Stimulated activated CD8-positive, alpha-beta memory T cell treated with anti-CD3 and anti-CD28 coated beads, Interleukin-2, amount 100 ng/mL, for 48 hours (primary cell): ENCODE measurements at places on chromosomes 6 and 20.

- DNase-seq = no peak
Measured at GRCh38 chr6:157613011-157613522, 210.0 kb upstream of the SNX9 start.

- DNase-seq = peak; percentile 65
Measured at GRCh38 chr6:90110971-90111370, 185.7 kb downstream of the BACH2 start.

GRCh38 chr6:313917-314316 lies 21.6 kb downstream of the DUSP22 start:
- no peak for DNase-seq

- no peak for DNase-seq
Measured at GRCh38 chr20:2865630-2866029, 7.7 kb upstream of the PTPRA start.

DNA sequence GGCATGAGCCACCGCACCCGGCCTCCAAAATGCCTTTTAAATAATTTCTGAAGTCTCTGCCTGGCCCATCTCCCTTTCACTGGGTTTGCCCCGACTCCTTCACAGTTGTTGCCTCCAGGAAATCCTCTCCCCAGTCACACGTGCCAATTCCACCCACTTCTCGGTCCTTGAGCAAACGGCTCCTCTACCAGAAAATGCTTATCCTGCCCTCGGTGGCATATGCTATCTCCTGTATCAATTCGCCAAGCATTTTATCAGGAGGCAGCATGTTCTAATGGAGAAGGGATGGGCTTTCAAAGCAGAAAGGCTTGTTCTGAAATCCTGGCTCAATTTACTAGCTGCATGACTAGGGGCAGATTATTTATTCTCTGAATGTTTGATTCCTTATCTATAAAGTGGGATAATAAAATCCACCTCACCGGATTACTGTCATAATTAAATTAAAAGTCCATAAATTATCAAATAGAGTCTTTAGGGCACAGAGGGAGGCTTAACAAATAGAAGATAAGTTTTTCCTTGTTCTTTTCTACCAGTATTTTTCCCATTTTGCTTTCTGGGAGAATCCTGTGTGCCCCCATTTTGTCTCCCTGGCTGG lies 66.3 kb downstream of the PPP1R3G start:
- DNase-seq = no peak

- DNase-seq = no peak
Measured at GRCh38 chr6:17884498-17885478, 102.6 kb downstream of the KIF13A start.

DNA sequence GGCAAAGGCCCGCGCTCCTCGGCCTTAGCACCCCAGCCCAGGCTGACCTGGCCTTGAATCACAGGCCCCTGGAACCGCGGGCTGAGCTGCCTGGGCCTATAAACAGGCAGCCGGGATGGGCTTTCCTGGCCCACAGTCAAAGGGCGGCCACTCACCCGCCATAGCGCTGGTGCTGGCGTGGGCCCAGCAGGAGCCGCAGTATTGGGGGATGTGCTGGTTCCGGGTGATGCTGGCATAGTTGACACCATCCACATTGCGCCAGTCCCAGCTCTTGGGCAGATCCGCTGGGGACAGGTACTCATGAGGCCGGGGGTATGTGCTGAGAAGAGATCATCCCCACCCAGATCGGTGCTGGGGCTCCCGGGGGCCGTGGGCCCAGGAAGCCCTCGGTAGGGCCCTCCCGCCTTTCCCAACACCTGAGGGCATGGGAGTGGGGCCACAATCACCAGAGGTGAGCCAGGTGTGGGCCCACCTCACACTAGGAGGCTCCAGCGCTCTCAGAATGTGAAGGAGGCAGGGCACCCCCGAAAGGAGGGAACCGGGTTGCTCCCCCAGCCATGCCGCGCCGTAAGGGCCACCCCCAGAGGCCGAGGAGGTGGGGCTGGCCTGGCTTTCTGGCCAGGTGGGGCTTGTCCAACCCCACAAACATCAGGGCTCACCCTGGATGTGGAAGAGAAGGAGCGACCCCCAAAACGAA lies 739 bp downstream of the CTSZ start:
- no peak for DNase-seq

- no peak for DNase-seq
Measured at GRCh38 chr6:79070206-79070825, 7.7 kb downstream of the PHIP start.

DNA sequence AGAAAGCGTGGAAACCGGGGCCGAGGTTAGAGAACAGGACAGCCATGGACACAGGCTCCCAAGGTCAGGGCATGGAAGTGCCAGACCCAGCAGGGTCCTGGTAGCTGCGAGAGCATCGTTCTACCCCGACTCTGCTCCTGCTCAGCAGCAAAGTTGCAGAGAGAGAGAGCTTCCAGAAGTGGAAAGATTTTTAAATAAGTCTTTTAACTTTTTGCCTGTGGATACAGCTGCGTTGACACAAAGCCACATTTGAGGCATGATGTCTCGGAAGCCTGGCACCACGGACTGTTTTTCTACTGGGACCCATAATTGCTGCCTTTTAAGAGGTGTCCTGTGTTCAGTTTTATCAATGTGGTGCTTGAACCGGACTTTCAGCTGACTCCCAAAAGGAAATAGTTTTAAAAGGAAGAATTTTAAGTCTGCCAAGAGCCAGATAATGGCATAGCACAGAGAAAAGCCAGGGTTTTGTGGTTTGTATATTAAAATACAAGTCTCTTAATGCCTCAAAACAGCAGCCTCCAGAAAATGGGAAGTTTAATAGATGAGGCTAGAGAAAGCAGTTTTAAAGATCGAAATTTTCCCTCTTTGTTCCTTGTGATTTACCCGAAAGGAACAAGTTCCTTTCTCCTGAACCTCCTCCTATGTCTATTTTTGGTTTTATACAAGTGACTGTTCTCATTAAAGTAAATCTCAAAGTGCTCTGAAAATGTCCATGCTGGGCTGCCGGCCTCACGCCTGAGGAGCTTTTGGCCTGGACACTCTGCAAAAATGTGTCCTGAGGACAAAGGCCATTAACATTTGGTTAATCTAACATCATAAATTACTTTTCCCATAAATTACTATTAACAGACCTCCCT lies 91.5 kb downstream of the RIN2 start:
- DNase-seq = no peak

DNA sequence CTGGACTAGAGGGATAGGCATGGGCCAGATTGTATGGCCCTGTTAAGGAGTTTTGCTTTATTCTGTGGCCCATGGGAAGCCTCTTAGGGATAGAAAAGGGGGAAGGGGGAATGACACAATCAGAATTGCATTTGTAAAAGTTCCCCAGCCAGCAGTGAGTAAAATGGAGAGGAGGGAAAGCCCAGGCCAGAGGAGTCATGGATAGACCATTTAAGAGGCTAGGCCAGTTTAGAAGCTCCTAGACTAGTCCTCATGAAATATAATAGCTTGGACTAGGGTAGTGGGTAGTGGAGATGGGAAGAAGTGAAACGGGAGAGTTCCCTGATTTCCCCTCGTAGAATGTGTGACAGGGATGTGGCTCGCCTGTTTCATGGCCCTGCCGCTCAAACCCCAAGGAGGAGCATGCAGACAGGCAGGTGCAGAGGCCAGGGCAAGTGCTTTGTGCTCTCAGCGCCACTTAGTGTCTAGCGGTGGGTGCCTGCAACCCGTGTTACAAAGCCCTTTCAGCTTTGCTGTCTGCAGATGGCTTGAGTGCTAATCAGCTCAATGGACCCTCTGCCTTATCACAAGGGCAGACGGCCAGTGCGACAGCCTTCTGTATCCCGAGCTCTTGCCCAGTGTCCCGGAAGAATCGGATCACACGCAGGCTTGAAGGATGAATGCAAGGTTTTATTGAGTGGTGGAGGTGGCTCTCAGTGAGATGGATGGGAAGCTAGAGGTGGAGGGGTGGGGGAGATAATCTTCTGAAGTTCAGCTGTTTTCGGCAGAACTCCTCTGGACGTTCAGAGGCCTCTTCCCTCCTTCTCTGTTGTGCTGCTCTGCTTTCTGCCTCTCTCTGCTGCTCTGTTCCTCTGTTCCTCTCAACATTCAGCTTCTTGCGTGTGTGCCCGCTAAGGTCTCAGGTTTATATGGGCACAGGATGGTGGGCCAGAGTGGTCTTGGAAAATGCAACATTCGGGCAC lies 141.1 kb downstream of the CEP57L1 start:
- DNase-seq = peak; percentile 9

GRCh38 chr20:61053487-61053886 lies 198.6 kb upstream of the CDH4 start:
- no peak for DNase-seq

- DNase-seq = no peak
Measured at GRCh38 chr6:128063850-128064539, 163.1 kb upstream of the THEMIS start.

DNA sequence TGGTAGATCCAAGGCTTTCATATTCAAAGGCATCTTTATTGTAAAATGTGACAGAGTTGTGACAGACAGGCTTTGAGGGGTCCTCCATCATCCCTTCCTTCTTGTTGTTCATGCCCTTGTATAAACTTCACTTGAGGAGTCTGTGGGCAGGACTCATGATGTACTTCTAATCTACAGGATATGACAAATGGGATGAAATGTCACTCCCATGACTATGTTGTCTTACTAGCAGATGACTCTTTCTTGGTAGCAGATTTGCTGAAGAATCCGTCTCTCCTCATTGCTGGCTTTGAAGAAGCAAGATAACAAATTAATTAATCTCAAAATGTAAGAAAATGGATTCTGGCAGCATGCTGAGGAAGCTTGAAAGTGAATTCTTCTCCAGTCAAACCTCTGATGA lies 566.1 kb downstream of the TFAP2B start:
- no peak for DNase-seq

DNA sequence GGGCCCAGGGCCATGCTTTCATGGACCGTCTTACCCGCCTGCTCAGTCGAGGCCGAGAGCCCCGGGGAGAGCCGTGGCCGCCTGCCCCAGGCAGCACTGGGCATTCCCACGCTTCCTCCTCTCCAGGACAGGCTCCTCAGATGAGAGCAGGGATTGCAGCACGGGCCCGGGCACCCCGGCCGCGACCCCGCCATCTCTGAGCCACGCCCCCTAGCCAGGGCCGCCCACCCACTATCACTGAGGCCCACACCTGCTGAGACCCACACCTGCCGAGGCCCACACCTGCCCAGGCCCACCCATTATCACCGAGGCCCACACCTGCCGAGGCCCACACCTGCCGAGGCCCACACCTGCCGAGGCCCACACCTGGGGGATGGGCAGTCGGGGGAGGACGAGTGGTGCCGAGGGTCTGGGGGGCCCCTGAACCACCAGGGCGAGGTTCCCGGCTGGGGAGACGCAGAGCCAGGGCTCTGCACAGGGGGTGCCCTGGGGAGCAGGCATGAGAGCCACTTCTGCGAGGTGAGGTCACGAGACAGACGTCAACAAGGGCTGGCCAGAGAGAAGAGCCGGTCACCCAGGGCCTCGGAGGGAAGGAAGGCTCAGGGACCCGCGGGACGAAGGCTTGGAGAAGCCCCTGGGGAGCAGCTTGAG lies 235.6 kb downstream of the ERMARD start:
- DNase-seq = no peak

GRCh38 chr6:139943391-139943790 lies 568.9 kb upstream of the CITED2 start:
- no peak for DNase-seq

- DNase-seq = no peak
Measured at GRCh38 chr20:2699775-2700413, 7.3 kb downstream of the EBF4 start.

DNA sequence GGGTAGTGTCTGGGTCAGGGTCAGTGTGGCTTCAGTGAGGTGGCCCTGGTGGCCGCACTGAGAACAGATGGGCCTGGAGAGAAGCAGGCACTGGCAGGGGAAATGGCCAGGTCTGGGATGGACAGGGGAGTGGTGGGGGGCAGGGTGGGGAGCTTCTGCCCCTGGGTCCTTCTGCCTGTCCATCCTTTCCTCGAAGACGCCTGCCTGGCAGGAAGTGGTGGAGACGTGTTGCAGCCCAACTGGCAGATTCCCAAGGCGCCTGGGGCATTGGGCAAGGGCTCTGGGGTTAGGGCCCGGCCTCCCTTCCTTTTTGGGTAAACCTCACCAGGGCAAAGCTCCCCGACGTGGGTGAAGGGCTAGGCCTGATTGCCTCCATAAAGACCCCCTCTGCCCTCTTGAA lies 10.4 kb downstream of the SRC start:
- no peak for DNase-seq

GRCh38 chr6:3838992-3839867 lies 9.9 kb upstream of the FAM50B start:
- DNase-seq = no peak

DNA sequence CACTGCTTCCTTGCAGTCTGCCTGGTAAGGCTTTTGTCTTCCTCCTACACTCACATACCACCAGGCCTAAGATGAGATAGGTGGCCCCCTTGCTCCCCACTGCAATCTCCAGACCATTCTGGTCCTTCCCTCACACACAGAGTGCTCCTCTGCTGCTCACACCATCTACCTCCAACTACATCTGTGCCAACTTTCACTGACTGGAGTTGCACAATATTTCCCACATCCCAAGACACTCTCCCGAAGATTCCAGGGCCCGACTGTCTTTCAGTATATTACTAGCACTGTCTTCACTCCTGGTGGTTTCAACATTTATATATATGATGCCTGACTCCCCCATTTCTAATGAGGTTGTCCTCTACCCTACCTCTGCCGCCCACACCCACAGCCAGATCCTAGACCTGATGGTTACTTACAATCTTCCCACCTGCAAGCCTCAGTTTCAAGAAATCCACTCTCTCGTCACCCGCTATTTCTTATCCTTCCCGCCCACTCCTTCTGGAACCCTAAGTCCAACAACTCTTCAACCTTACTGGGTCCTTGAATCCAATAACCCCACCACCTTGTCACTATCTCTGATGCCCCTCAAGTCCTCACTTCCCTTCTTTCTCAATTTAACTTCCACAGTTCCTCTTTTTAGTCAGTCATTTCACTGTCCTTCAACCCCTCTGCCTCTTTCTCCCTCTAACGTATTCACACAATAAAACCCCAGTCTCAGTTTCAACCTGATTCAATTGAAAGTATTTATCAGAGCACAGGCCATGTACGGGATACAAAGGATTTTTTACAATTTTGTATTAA lies 21.6 kb downstream of the RALGAPA2 start:
- DNase-seq = no peak

DNA sequence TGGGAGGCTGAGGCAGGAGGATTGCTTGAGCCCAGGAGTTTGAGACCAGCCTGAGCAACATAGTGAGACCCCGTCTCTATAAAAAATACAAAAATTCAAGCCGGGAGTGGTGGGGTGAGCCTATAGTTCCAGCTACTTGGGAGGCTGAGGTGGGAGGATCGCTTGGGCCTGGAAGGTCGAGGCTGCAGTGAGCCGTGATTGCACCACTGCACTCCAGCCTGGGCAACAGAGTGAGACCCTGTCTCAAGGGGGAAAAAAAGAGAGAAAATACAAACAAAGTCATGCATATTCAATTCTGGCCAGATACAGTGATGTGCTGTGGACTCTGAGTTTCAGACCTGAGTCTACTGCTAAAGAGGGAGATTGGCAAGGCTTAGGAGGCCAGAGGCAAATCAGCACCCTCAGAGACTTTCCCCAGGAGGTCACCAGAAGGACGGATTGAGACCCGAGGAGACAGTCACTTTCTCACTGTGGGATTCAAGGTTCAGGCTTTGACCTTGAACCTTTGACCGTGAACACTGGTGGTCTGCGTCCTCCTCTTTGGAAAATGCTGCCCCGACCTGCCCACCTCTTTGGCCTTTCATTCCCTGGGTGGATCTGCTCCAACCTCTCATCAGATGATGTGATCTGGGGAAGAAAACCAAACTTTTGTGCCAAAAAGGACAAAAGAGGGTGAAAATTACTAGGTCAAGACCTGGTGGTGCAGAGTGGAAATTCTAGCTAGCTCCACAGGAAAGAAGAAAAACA lies 31.2 kb downstream of the TGM2 start:
- DNase-seq = no peak
